ENCODE measurements at places on chromosomes 7 and 10.

GRCh38 chr7:151207804-151208203 lies 2.5 kb downstream of the H2BK1 start:
- DNase-seq = no peak

GRCh38 chr10:23530079-23530478 lies 91.2 kb downstream of the OTUD1 start:
- DNase-seq = no peak

GRCh38 chr10:80165173-80165572 lies 32.6 kb downstream of the PLAC9 start:
- DNase-seq = no peak

DNA sequence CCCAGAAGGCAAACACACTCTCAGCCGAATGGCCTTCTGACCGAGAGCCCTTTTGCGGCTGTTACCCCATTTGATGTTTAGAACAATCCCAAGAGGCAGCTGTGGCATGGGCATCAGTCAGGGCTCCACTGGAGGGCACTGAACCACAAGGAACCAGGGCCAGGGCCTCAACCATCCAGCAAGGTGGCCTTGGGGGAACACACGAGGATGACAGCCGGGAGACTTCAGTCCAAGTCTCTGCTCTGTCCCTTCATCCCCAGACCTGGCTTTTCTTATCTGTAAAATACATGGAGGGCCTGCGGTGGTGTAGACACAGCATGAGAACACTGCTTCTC lies 63.6 kb upstream of the INSIG1 start:
- no peak for DNase-seq

GRCh38 chr10:34124522-34125035 lies 690.5 kb downstream of the PARD3 start:
- DNase-seq = no peak

DNA sequence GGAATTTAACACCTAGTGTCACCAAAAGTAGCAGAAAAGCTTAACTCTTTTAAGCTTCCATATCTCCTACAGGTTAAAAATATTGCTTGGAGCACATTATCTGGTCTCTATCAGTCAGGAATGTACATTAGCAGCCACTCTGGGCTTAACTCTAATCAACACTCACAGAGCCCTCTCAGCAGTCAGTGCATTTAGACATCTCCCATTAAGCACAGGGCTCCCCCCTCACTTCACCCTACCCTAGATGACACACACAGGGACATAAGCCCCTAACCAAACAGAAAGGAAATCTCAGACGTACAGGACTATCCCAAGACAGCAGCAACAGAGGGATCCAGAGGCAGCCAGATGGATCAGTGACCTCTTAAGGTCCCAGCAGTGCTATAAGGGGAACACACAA lies 26.4 kb downstream of the FBXW4 start:
- no peak for DNase-seq

DNA sequence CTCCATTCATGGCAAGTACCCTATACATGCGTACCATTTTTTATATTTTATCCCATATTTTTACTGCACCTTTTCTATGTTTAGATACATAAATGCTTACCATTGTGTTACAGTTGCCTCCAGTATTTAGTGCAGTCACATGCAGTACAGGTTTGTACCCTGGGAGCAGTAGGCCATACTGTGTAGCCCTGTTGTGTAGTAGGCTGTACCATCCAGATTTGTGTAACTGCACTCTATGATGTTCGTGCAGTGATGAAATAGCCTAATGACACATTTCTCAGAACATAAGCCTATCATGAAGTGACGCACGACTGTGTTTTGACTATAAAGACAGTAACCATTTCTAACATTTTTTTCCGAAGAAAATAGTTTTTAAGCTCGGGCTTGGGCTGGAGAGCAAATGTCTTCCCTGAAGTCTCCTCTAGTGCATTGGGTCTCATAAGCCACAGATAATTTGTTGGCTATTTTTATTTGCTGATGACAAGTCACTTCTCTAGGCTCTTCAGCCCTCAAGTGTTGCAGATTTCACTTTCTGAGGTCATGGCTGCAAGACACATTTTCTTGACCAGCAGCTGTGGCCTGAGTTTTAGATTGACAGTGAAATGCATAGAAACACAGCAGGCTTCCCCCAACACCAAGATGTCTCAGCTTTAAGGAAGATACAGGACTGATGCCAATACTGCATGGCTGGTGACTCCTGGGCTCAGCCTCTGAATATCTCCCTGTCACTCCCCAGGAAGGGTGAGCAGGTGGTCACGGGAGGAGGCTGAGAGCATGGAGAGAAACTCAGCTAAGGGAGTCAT lies 26.9 kb downstream of the EPDR1 start:
- no peak for DNase-seq

DNA sequence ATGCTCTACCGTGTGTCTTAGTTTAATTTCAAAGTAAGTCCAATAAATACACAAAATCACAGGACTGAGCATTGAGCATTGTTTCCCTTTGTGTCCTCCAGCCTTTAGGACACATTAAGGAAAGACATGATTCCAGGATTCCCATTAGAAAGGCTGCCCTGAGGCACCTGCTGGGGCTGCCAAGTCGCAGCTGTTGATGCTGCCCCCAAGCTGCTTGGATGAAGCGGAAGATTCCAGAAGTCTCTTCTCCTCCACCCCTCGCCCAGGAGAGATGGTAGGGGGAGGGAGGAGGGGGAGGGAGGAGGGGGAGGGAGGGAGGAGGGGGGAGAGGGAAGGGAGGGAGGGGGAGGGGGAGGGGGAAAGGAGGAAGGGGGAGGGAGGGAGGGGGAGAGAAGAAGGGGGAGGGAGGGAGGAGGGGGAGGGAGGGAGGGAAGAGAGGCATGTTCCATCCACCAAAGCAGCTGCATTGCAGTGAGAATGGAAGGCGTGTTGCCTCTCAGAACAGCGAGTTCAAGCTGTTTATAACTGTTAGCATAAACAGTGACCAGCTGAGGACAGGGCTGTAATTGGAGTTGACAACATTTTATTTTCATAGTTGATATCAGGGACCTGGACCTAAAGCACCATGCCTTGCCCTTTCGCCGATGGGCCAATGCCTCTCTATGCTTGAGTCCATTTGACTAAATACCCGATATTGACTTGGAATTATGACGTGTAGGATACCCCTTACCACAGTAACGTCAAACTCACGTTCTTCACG lies 67.3 kb downstream of the DIP2C start:
- DNase-seq = no peak

GRCh38 chr10:60209874-60210570 lies 179.7 kb downstream of the ANK3 start:
- no peak for DNase-seq

GRCh38 chr7:104074529-104074928 lies 85.1 kb upstream of the RELN start:
- no peak for DNase-seq

DNA sequence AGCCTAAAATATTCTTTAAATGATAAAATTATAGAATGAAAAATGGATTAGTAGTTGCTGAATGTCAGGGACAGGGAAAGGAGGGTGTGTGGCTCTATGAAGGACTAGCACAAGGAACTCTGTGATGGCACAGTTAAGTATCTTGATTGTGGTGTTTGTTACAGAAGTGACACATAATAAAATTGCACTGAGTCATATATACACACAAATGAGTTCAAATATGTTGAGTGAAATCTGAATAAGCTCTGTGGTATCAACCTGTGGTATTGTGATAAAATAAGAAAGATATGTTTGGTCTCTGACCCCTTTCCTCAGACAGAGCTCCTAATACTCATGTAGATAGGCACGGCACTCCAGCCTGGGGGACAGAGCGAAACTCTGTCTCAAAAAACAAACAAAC lies 181.5 kb upstream of the TRIM24 start:
- no peak for DNase-seq

- DNase-seq = no peak
These were observed 152.1 kb downstream of the LHFPL3 start for GRCh38 chr7:104480529-104480928.

DNA sequence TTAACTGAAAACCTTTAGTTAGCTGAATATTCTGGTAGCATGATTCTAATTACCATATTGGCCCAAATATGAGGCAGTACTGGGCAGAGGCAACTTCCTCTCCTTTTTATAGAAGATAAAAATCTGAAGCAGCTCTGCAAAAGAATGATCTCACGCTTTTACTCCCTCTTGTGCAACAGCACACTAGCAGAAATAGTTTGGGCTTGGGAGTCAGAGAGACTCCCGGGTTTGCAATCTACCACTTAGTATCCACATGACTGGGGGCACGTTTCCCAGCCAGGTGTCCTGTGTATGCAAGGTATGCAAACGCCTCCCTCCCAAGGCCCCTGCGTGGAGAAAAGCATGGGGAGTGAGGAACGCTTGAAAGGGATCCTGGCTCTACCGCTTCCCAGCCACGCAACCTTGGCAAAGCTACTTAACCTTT lies 47.2 kb upstream of the RHEB start:
- no peak for DNase-seq

DNA sequence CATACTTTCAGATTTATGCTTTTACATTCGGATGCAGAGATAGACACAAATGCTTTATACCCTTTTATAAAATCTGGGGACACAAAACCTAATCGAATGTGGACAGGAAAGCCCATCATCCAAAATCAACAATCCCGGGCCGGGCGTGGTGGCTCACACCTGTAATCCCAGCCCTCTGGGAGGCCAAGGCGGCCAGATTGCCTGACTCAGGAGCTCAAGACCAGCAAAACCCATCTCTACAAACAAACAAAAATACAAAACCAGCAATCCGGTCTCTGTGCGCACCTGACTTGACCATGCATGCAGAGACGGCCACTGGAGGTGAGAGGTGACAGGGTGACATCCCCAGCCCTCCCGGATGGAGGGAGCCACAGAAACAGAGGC lies 13.5 kb downstream of the COBL start:
- DNase-seq = no peak

DNA sequence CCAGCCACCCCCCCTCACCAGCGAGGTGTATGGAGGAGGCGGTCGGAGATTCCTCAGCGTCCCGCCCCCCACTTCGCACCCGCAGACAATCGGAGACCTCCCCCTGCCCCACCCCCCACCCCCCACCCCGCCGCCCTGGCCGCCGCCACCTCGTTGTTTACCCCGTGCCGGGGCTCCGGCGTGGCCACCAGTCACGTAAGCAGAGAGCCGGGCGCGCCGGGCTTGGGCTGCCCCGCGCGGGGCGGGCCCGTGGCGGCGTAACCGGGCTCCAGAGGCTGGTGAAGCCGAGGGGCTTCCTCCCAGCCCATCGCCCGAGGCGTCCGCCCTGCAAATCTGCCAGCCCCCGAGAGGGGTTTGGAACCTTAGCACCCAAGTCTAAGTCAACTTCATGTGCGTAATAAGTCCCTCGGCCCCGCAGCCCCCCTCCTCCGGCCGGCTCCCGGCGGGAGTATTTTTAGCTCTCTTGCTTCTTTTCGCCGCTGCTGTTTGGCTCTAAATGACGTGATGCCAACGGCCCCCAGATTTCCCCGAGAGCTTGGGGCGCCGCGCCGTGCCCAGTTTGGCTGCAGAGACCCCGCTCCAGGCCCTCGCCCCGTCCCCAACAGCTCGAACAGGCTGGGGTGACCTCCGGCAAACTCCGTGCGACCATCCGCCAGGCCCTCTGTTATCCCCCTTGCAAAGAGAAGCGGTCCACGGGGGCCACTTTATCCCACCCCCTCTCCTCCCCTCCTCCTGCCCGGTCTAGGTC lies 2.7 kb downstream of the MXI1 start:
- peak; percentile 49 for DNase-seq

DNA sequence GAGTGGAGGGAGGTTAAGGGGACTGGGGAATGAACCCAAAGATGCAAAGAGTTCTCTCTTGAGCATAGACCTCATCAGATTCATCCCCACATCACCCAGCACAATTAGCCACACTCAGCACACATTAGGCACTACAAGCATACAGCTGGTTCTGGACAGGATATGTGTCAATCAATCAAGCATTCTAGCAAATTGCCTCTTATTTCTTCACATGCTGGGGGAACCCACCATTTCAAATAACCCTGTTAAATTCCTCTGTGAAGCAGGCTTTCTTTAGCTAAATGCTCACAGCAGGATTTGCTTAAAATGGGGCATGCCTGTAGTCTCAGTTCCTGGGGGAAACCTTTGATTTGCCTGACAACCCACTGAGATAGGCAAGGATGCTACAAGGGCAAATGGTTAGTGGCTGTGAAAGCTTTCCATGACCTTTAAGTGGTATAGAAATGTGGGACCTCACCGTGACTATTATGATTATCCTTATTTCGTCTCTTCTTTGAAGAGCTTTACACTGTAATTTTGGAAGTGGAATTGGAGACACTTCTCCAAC lies 193.4 kb upstream of the ZMIZ1 start:
- no peak for DNase-seq

- DNase-seq = no peak
These were observed 24.1 kb upstream of the LRRC17 start for GRCh38 chr7:102888561-102889233.

- DNase-seq = no peak
These were observed 502 bp downstream of the PRKRIP1 start for GRCh38 chr7:102396710-102397019.

- DNase-seq = no peak
These were observed at the start of gene PRLHR for GRCh38 chr10:118595598-118596425. Gene PRLHR (minus strand): TSS chr10:118595648. CDS start chr10:118595244, 404 bp downstream.

GRCh38 chr7:80827239-80827633 lies 91.6 kb downstream of the SEMA3C start:
- no peak for DNase-seq

DNA sequence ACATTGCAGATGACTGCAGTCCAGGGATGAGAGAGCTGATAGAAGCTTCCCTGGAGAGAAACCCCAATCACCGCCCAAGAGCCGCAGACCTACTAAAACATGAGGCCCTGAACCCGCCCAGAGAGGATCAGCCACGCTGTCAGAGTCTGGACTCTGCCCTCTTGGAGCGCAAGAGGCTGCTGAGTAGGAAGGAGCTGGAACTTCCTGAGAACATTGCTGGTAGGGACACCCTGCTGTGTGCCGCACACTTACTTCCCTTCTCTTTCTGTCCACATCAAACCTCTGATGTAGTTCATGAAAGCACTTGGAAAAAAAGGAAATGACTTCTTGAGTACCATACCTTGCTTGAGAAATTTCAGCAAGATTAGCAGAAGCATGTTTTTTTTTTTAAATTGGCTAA lies 25.3 kb downstream of the MAP3K8 start:
- no peak for DNase-seq

- no peak for DNase-seq
These were observed 128.0 kb downstream of the MBL2 start for GRCh38 chr10:52644373-52645186.

DNA sequence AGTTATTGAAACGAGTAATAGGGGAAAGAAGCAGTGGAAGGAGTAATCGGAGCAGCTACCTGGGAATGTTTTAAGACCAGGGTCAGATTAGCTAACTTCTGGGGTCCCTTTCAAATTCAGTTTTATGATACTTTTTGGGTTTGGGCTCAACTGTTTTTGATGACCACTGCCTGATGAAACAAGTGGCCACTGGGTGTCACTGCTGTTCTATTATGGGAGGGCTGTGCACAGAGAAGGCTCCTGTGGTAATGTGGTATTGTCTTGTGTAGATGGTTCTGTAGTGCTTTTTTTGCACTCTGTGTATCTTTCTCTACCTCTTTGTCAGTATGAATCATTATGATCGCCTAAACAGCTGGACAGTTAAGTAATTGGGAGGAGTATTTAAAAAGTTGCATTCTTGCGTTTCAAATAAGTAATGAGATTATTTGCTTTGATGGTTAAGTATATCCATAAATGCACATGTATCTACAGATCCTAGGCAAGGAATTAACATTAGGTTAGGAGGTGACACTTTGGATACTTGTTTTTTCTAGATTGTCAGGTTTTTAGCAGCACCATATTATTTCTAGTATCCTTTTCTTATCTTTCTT lies 128.4 kb downstream of the ABCA13 start:
- DNase-seq = no peak
